Vagina (tissue), 2 donors: ENCODE measurements at places on chromosomes 12 and 14. TPM values are rescaled to one million over a fixed set of nuclear protein-coding genes. Genes with fewer than 3 reads are reported as not detected.

CLMN gene
- total RNA-seq: 19.6 TPM

CIROP gene
- not detected for total RNA-seq

LTBR gene
- 146 TPM for total RNA-seq

- DNase-seq: no peak
Measured at GRCh38 chr12:51531978-51532497, 59.0 kb upstream of the SCN8A start.

DNA sequence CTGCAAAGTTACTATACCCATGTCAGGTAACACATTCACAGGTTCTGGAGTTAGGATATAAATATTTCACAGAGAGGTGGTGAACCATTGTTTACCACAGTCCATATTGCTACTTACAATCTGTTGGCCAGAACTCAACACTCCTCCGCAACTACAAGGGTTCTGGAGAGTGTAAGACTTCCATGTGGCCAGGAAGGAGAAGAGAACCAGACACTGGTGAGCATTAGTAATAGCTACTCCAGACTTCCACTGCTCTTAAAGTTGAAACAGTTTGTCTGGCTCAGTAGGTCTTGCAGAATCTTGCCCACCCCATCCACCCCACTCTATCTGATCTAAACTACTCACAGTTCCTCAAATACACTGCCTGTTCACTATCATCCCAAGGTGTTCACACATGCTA lies 369.6 kb downstream of the DUSP6 start:
- DNase-seq: no peak

DTD2 gene
- 31.7 TPM for total RNA-seq

- DNase-seq: no peak
Measured at GRCh38 chr12:8553088-8553627, 12.5 kb upstream of the CLEC4E start.

DNA sequence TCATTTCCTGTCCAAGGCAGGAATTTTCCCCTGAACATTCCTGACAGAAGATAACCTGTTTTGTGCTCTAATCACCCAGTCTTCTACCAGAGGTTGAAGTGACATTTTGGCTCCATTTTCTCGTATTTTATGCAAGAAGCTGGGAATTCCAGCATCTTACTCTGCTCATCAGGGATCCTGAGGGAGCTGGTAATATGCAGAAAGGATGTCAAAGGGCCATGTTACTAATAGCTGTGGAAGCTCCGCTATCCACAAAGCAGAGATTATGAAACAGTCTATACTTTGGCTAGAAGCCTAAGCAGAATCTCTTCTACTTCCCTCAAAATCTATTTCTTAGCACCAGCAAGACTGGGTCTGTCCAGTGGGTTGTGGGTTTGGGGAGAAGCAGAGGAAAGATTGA lies 613.0 kb downstream of the DIO2 start:
- no peak for DNase-seq

NPAS3 gene
- 1.2 TPM for total RNA-seq

GRCh38 chr14:55071870-55072640 lies 20.6 kb downstream of the MAPK1IP1L start:
- DNase-seq: no peak

SRRM4 gene
- total RNA-seq: under 0.01 TPM

GRCh38 chr12:75944097-75944904 lies 87.3 kb downstream of the PHLDA1 start:
- no peak for DNase-seq

DNA sequence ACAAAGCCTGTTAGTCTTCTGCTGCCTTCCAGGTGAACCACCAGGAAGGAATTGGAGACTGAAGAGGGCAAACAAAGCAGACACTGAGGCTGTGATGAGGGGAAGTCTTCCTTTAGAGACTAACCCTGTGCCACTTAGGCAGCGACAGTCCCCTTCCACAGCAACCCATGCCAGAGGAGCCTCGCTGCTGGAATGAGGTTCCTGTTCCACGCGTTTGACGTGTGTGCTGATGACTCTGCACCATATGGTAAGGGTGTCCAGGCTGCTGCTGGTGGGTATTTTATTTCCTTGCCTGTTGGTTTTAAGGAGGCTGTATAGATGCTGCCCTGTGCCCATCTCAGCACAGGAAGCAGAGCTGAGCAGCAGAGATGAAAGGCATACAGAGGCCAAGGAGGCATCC lies 361.9 kb upstream of the FKBP4 start:
- DNase-seq: no peak

GRCh38 chr12:24625103-24625502 lies 323.8 kb downstream of the BCAT1 start:
- no peak for DNase-seq

GRCh38 chr12:57343703-57344378 lies 87.0 kb downstream of the R3HDM2 start:
- DNase-seq: no peak

CBLN3 gene
- 1.7 TPM for total RNA-seq

- DNase-seq: no peak
Measured at GRCh38 chr14:67166450-67166853, 22.8 kb upstream of the GARIN2 start.

- no peak for DNase-seq
Measured at GRCh38 chr12:130879781-130880389, 8.0 kb downstream of the RAN start.

GPR65 gene
- total RNA-seq: 1.2 TPM

GRCh38 chr14:22524784-22525161 lies 64.3 kb downstream of the DAD1 start:
- no peak for DNase-seq

- no peak for DNase-seq
Measured at GRCh38 chr14:100422556-100423316, 99.6 kb downstream of the SLC25A47 start.

RPGRIP1 gene
- total RNA-seq: not detected

PARPBP gene
- 3.7 TPM for total RNA-seq

DNA sequence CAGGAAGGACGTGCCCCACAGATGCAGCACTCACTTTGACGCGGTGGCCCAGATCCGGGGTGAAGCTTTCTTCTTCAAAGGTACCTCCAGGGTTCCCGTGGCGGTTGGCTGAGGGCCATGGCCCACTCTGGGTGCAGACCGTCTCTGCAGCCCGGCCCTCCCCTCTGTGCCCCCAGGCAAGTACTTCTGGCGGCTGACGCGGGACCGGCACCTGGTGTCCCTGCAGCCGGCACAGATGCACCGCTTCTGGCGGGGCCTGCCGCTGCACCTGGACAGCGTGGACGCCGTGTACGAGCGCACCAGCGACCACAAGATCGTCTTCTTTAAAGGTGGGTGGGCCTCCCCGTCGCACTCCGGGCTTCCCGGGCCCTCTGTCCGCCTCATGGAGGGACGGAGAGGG lies 16.9 kb downstream of the MMP17 start:
- no peak for DNase-seq

PPP1R1A gene
- 10.8 TPM for total RNA-seq

- no peak for DNase-seq
Measured at GRCh38 chr12:52772772-52773171, 4.4 kb downstream of the KRT76 start.

- DNase-seq: no peak
Measured at GRCh38 chr12:69991690-69992288, 166.8 kb downstream of the MYRFL start.

P2RX2 gene
- not detected for total RNA-seq

- DNase-seq: no peak
Measured at GRCh38 chr12:120739821-120740613, 14.4 kb downstream of the ACADS start.

C14orf119 gene
- total RNA-seq: 13.8 TPM
